NCI-H2081 treated with DMSO at 0.1 percent for 48 hours (cell line): ENCODE measurements at places on chromosomes 5 and 9.

DNA sequence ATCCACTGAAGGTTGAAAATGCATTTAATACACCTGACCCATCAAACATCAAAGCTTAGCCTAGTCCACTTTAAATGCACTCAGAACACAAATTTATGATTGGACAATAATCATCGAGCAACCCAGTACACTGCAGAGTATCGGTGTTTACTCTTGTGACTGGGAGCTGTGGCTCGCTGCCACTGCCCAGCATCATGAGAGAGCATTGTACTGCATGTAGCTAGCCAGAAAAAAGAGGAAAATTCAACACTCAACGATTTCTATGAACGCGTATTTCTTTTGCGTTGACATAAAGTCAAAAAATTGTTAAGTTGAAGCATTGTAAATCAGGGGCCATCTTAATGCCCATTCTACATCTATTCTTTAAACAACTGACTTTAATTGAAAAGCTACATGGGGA lies 95.1 kb upstream of the CD180 start:
- no peak for DNase-seq

DNA sequence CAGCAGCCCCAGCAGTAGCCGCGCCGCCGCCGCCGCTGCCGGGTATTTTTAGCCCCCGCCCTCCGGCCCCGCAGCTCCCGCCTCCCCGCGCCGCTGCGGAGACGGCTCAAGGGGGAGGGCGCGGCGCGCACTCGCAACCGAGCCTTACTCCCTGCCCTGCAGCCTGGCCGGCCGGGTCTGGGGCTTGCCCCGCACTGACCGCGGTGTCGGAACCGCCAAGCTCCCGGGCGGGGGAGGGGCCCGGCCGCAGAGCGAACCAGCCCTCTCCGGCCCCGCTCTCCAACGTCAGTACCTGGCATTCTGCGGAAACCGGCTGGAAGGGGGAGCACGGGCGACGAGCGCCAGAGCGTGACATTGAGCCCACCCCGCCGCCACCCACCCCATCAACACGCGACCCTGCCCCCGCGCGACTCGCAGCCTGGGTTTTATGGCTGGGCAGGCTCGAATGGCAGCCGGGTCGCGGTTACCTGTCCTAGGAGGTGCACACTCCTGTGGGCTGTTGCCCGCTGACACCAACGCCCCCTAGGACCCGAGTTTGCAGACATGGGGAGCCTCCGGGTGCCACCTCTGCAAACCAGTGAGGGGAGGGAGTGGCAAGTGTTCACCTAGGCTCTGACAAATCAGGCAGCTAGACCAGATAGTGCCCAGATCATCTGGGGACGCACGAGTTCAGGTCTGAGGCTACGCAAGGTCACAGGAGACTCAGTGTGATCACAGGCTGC lies at the start of gene ACSL6:
Gene ACSL6 (minus strand): TSS at position 37 of the 722 bp plus-strand sequence. CDS start 105 bp downstream, outside the sequence.
- no peak for DNase-seq

DNA sequence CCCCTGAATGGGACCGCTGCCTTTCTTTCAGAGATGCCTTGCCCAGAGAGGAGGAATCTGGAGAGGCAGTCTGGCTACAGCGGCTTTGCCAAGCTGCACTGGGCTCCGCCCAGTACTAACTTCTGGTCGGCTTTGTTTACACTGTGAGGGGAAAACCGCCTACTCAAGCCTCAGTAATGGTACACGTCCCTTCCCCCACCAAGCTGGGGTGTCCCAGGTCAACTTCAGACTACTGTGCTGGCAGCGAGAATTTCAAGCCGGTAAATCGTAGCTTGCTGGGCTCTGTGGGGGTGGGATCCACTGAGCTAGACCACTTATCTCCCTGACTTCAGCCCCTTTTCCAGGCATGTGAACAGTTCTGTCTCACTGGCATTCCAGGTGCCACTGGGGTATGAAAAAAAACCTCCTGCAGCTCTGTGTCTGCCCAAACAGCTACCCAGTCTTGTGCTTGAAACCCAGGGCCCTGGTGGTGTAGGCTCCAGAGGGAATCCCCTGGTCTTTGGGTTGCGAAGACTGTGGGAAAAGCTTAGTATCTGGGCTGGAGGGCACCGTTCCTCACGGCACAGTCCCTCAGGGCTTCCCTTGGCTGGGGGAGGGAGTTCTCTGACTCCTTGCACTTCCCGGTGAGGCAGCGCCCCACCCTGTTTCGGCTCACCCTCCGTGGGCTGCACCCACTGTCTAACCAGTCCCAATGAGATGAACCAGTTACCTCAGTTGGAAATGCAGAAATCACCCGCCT lies 171.2 kb downstream of the CWC27 start:
- no peak for DNase-seq

DNA sequence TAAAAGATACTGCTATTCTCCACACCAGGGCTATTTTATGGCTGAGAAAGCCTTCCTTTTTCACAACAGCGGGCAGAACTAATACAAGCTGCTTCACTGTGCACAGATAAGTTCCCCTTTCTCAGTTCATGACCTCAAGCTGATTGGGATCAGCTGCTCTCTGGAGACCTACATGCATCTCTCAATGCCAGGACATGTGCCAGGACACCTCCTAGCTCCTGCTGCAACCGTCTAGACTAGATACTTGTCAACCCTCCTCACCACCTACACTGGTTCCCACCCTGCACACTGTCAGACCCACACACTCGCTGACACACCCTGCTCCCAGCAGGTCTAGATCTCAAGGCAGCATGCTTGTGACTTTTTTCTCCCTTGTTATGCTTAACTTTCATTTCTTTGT lies 39.8 kb downstream of the STARD4 start:
- no peak for DNase-seq

DNA sequence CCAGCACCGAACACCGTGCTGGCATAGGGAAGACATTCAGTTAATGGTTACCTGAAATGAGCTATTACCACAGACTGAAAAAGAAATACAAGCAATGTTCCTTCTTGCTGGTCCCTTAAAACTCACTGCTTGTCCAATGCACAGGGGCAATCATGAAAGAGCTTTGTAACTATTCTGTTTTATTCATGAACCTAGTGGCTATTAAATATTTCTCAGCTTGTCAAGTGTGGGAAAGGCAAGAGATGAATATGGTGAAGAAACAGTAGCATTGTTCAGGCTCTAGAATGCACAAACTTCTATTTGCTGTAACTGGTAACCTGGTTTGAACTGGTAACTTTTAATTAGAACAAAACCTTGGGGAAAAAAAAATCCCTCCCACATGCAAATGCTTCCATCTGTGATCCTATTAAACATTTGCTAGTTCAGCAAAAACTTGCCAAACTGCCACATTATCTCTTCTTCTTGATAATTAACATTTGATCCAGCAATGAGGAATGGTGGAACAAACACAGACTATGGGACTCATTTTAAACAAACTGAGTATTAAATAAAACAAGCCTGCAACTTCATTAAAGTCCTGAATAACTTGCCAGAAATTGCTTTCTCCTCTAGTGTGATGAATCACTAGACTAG lies 36.1 kb downstream of the YIPF5 start:
- DNase-seq = no peak

DNA sequence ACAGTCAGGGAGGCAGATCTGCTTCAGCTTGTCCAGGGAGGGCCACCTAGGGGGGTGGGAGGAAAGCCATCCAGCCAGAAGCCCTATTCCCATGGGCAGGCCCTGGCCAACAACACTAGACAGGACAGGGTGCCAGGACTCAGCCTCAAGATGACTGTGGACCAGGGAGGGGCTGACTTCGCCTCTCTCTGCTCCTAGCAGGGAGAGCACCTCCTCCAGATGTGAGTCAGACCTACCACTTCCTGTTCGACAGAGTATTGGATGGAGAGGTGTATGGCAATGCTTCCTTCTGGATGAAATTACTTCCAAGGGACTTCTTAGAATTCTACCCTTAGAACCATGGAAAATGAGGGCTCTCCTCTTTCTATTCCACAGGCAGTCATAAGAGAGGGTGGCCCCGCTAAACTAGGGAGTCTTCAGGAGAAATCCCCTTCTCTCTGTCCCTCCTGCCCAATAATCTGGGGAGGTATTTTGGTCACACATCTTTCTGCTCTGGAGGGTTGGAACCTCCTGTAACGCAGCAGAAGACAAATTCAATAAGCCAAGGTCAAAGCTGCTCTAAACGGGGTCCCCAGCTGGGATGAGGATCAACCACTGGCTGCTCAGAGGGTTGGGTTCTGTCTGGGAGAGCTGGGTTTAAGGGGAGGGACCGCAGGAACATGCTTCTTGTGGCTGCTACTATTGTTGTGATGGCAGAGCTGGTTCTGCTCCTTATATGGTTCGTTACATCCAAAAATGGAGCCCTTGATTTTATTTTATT lies 23.2 kb upstream of the RCL1 start:
- no peak for DNase-seq

GRCh38 chr5:83777856-83778255 lies 57.2 kb upstream of the HAPLN1 start:
- no peak for DNase-seq

DNA sequence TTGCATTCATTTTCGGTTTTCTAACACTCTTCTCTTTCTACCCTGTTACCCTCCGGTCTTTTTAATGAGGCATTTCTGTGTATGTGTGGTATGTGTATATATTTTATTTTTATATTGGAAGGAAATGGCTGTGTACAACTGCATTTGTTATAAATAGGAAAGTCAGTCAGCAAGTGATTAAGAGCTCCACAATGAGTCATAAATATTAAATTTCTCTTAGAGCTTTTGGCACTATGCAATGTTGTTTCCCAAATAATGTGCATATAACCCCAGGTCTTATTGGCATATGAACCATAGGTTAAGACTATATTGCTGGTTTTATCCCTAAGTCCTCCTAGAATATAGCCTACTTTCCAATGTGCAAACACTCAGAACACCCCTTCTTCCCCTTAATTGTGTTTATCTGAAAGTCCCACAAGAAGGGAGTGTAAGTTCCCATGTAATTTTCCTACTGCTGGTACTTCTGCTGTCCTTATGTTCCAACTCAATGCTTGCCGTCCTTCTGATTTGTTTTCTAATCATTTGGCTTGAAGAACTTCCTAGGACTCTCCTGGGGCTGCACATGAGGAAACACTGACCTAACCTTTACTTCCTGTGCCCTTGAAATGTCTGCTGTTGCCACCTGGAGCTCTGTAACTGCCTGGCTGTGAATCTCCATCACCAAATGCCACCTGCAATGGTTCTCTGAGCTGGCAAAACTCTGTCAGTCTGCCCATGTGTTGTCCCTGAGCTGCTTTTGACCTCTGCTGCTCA lies 65.5 kb upstream of the PCSK5 start:
- DNase-seq = no peak
